ENCODE measurements at places on chromosomes 6 and 20.
A peak's percentile ranks its signal among the peaks of the same experiment; 100 is the strongest.

GRCh38 chr20:1875183-1875554 is 20.0 kb upstream of the SIRPA start:
- no peak for DNase-seq

DNA sequence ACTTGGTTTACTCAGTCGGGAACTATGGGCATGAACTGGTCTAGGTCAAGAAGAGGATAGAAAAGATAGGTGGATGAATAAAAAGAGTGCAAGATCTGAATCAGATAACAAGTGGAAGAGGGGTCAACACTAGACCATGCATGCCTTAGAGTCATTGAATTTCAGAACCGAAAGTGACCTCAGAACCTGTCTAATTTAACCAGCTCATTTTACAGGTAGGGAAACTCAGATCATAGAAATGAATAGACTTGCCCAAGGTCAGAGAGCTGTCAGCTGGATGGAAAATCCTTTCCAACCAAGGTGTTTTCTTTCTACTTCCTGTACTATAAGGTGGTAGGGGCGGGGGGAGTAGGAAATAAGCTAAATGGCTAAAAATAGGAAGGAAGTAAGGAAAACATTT is 121.4 kb upstream of the ADGRF1 start:
- no peak for DNase-seq

DNA sequence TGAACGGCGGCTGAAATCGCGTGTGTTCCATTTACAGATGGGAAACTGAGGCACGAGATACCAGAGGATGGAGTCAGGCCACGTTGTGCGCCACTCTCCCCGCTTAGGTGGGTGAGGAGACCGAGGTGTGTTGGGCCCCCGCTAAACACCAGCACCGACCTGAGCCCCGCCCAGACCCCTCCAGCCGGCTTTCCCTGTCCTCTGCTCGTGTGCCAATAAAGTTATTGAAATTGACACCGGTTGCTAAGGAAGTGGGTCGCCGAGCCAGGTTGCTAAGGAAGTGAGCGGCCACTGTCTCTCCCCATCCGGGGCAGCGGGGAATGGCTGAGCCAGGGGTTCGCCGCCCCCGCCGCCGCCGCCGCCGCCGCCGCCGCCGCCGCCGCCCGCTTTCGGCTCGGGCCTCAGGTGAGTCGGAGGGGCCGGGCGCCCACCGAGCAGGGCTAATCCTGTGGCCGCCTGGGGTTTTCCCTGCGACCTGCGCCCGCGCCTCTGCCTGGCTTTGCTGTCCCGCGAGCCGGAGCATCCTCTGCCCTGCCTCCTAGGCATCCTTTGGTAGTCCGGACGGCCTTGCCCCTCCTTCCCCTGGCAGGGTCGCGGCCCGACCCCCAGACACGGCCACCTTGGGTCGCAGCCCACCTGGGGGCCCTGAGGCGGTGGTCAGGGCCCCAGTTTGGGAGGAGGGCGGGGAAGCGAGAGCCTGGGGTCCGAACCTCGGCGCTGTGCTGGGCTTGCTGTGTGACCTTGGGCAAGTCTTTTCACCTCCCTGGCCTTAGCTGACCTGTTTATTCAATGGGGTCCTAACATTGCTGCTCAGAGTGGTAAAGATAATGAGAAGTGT is at the start of gene KIF3B:
KIF3B (plus strand) TSS at position 291 of the 838 bp plus-strand sequence. CDS start 32,127 bp downstream, outside the sequence.
- DNase-seq = peak; percentile 87

DNA sequence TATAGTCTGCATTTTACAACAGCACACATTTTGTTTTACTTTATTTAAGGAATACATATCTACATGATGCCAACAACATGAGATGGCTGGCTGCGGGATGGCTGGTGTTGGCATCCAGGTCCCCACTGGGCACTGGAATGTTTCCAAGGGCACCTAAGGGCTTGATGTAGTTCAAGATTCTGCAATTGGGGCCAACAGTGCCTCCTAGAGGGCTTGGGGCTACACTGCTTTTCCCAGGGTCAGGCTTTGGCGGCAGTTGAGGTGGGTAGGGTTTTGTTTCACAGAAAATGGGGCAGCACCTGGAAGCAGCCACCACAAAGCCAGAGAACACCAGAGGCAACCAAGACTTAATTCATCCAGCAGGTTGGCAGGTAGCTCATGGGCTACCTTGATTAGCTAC is 202.2 kb upstream of the PRND start:
- no peak for DNase-seq

DNA sequence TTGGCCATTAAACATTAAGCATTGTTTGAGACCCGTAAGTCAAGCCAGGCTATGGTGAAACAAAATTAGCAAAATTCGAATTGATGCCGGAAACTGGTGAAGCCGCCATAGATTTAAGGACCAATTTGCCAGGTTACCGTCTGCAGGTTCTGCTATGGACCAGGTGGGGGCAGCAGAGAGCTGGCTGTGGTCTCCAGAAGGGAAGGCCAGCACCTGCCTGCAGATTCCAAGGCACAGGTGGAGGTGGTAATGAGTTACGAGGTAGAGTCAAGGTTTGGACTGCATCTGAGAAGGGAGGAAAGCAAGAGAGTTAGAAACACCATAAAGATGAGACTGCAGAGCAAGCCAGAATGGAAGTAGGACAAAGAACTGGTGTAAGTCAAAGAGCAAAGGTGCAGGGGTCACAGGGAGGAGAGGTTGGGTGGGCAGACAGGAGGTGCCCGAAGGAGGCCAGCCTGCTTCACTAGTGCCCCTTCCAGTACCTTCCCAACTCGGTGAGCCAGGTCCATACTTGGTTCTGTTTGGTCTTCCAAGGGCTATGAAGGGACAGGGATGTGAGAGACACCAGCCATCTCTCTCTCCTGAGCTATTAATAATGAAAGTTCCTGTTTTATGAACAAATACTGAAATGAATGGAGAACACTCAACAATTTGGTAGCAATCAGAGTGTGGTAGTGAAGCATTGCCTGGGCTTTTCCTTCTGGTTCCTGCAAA is 131.6 kb upstream of the ESR1 start:
- peak; percentile 67 for DNase-seq

- no peak for DNase-seq
These were observed 53.4 kb downstream of the NUS1 start for GRCh38 chr6:117728626-117729025.

- no peak for DNase-seq
These were observed 7.8 kb upstream of the MRPS18A start for GRCh38 chr6:43695215-43695966.

DNA sequence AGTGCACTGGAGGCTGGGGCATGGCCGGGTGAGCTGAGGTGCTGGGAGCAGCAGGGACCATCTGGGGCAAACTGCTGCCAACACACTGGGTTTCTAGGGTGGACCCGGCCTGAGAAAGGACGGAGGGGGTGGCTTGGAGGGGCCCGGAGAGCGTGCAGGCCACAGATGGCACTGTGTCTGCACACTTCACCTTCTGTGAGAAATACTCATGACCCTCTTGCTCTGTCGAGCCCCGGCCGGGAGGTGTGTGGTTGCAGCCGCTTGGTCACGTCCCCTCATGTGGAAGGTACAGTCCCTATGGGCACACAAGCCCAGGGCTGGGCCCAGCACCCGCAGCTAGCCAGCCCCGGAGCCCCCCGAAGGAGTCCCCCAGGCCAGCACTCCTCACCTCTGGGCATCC is 59.7 kb downstream of the RBM38 start:
- no peak for DNase-seq

DNA sequence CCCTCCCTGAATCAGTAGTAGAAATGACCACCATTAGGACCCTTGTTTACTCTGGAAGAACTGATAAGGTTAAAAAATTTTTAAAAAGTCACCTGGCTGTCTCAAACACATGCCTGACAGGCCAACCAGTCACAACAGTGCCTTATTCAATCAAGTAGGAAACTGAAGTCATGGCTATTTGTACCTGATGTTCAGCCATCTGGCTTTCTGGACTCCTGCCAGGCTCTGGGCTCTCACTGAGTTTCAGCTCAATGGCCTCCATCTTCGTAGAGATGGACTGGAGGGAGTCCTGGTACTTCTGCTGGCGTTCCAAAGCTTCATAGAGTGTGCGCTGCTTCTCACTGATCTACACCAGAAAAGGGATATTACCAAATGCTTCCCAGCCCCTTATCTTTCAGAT is 343.8 kb downstream of the SYNE1 start:
- DNase-seq = no peak

All from HAP-1 (cell line).